ENCODE measurements at places on chromosomes 1 and 21.

DNA sequence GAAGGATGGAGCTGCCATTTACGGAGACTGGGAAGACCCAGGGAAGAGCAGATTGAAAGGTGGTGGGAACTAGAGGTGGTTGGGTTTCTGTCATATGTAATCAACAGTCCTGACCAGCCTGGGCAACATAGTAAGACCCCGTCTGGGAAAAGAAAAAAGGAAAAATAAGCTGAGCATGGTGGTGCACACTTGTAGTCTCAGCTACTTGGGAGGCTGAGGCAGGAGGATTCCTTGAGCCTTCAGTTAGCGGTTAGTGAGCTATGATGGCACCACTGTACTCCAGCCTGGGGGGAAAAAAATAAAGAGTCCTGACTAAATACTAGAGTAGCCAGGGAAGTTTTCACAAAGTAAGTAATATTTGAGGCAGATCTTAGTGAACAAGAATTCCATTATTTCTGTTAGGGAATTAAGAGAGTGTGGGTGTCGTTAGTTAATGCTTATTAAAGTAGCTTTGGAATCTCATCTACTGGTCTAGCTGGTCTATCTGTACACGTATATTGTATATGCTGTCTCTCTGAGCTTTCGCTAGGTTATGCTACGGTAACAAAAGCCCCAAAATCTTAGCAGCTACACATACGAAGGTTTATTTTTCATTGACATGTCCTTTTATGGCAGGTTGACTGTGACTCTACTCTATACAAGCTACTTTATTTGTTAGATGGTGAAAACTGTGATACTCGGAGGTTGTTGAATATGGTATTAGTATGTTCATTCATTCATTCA lies 4.4 kb downstream of the NBPF1 start:
- peak; percentile 82 for DNase-seq

GRCh38 chr1:211329764-211330201 lies 3.1 kb downstream of the TRAF5 start:
- no peak for DNase-seq

- no peak for DNase-seq
Observed at GRCh38 chr1:214989341-214989740, 93.2 kb upstream of the KCNK2 start.

GRCh38 chr1:20727746-20728316 lies 4.7 kb downstream of the SH2D5 start:
- DNase-seq: no peak

- no peak for DNase-seq
Observed at GRCh38 chr1:188137221-188137620, 1308.5 kb downstream of the PLA2G4A start.

DNA sequence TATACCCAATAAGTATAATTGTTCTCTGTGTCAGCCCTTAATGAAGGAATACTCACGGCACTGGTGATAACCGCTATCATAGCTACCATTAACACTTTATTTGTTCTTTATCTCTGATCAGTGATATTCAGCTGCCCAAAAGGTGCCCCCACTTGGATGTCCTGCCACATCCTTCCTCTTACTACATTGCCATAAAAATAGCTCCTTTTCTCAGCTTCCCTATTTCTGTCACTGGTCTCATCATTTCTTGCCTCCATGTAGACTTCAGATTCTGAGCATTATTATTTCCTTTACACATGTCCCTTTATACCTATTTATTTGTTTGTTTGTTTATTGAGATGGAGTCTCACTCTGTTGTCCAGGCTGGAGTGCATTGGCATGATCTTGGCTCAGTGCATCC lies 2.7 kb upstream of the RAB29 start:
- no peak for DNase-seq

GRCh38 chr1:121546830-121547591 lies 362.2 kb downstream of the SRGAP2C start:
- no peak for DNase-seq

- peak; percentile 83 for DNase-seq
Observed at GRCh38 chr1:15941899-15942660, 33.8 kb downstream of the ZBTB17 start.

GRCh38 chr1:206797534-206798383 lies 25.5 kb upstream of the IL10 start:
- no peak for DNase-seq

GRCh38 chr1:210815641-210816550 lies 318.1 kb downstream of the KCNH1 start:
- no peak for DNase-seq

GRCh38 chr21:45356251-45356650 lies 48.7 kb upstream of the COL18A1 start:
- DNase-seq: no peak

DNA sequence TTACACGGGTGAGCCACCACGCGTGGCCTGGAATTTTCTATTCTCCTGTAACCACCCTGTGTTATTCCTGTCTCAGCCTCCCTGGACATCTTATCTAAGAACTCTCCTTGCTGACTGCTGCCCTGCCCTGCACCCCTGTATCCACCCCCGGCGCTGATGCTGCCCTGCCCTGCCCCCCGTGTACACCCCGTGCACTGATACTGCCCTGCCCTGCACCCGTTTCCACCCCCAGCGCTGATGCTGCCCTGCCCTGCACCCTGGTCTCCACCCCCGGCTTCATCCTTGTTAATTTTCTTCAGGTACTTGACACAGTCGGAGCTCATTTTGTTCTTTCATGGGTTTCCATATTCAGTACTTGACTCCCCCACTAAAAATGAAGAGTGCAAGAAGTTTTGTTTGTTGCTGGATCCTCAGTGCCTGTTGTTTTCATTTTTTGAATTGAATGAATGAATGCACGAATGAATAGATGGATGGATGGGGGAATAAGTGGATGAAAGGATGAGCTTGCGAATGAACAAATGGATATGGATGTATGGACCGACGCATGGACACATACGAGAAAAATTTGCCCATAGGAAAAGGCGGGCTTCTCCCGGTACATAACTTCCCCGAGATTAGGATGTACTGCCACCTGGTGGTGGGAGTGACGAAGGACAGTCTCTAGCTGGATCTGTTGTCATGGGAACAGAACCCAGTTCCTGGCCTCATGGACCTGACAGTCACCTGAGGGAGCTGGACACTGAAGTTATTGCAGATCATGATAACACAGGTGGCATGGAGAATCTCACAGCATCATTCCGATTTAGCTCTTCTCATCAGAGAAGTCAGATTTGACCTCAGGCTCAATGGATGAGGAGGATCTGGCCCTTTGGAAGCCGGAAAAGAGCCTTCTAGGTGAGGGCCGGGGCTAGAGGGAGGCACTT lies 14.9 kb downstream of the AADACL4 start:
- no peak for DNase-seq

GRCh38 chr1:4599951-4600481 lies 54.4 kb upstream of the AJAP1 start:
- DNase-seq: no peak

- DNase-seq: no peak
Observed at GRCh38 chr1:48414264-48414663, 57.7 kb downstream of the SPATA6 start.

DNA sequence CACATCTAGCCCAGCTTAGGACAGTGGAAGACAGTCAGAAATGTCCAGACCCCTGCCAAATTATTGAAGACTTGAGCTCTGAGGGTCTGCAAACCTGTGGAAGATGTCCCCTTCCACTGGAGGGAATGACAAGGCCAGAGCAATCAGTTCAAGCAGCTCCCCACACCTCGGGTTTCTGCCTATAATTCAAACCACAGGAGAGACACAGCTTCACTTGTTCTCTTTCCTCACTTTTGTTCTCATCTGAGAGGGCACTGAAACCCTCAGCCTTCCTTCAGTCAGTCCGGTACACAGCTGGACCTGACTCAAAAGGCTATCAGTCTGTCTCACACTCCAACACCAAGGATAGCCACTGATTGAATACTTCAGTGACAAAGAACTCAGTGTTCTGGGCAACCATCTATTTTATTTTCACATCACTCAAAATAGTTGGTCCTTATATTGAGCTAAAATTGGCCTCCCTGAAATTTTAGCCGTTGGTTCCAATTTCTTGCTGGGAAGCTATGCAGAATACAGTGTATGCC lies 70.1 kb downstream of the TENT5C start:
- DNase-seq: no peak

GRCh38 chr1:158686111-158687009 lies at the start of gene SPTA1:
Gene SPTA1 (minus strand): TSS chr1:158686715. CDS start chr1:158686517, 198 bp downstream.
- DNase-seq: no peak

GRCh38 chr1:231550448-231550781 lies 21.9 kb downstream of the TSNAX start:
- no peak for DNase-seq

DNA sequence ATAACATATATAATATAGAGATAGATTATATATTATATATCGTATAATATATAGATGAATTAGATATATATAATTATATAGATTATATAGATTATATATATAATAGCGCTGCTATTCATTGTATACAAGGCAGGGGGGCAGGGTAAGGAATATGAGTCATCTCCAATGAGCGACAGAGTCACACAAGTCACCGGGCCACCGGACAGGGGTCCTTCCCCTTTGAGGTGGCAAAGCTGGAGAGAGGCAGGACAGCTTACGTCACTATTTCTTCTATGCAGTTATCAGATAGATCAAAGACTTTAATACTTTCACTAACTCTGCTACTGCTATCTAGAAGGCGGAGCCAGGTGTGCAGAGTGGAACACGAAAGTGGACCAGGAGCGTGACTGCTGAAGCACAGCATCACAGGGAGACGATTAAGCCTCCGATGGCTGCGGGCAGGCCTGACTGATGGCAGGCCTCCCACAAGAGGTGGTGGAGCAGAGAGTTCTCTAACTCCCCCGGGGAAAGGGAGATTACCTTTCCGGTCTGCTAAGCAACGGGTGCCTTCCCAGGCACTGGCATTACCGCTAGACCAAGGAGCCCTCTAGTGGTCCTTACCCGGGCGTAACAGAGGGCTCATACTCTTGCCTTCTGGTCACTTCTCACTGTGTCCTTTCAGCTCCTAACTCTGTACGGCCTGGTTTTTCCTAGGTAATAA lies 2154.7 kb downstream of the MRPL39 start:
- no peak for DNase-seq

DNA sequence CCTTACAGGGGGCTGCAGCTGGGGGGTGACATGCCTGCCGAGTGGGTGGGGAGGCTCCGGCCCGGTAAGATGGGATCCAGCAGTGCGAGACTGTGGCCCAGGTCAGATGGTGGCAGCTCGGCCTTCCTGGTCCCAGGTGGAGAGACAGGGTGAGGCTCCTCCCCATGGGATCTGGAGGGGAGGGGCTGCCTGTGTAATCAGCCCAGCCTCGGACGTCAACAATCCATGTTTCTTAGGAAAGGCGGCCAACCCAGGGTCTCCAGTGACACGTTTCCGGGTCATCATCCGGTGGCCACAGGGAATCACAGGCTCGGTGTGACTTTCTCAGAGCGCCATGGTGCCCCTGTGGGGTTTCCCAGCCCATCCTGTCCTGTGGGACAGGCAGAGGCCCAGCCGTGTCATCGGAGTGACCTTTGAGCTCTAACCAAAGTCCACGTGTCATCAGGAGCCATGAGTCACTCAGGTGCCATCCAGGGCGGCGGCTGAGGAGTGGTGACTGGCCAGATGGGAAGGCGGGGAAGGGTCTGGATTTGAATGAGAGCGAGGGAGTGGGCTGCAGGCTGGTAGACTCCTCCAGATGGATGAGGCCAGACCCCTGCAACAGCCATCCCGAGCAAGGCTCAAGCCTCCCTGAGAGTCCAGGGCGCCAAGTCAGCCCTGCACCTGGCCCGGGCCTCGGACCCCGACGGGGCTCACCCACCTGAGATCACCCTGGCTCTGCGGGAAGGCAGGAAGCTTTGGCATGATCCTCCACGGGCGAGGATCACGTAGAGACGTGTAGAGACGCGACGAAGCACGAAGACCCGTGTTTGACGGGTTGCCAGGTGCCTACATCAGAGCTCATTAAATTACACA lies 6.6 kb upstream of the HES4 start:
- DNase-seq: no peak

GRCh38 chr1:91515994-91516393 lies 15.3 kb downstream of the CDC7 start:
- no peak for DNase-seq

- DNase-seq: no peak
Observed at GRCh38 chr1:239655023-239655422, 268.7 kb downstream of the CHRM3 start.

- no peak for DNase-seq
Observed at GRCh38 chr1:30466026-30466425, 257.4 kb downstream of the MATN1 start.

GRCh38 chr1:15975805-15976680 lies at the start of gene ZBTB17:
Gene ZBTB17 (minus strand): TSS chr1:15976101. CDS start chr1:15948495, 27,606 bp downstream.
- DNase-seq: no peak

DNA sequence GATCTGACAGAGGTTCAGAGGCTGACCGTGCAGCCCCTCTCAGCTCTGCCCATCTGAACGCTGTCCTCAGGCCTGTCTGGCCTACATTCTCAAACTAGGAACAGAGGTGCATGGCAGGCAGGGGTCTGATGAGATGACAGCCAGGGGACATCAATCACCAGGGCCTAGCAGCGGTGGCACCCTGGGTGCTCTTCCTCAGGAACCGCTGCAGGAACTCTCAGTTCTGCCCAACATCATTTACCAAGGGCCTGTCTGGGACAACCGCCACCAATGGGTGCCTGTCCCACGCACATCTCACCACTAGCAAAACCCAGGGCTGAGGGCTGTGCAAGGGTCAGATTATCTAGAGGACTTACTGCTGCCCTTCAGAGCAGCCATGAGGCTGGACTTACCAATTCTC lies 245.7 kb downstream of the TOMM20 start:
- DNase-seq: no peak

- no peak for DNase-seq
Observed at GRCh38 chr1:219676012-219676765, 63.3 kb upstream of the ZC3H11B start.

GRCh38 chr1:162373541-162374260 lies 3.0 kb downstream of the SPATA46 start:
- no peak for DNase-seq

DNA sequence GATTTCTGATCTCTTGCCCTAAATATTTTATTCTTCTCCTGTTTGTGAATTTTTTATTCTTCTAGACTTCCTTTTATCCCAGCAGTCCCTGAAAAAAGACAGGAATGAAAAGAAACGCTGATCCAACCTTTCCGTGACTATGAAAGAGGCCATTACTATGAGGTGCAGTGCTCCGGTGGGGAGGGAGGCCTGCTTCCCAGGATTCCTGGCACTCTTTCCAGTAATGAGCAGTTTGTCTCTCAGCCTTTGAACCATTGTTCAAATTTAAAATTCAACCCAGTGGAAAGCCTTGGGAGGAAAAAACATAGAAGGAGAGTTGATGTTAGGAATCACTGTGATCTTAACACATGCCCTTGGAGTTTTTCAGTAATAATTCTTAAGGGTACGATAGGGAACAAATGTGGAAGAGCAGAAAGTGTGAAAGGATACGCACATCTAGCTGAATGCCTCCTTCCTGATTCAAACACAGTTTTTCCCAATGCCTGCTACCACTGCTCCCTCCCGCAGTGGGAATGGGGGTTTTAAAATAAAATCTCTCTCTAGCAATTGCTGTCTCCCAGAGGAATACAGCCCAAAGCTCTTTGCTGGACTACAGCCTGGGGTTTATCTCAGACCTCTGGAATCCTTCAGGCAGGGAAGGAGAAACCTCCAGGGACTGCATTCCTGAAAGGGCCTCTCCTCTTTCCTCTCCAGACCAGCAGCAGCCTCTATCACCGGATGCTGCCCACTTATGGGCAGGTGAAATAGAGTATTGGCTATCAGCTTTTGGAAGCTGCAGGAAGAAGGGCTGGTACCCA lies 6.1 kb downstream of the IER5 start:
- DNase-seq: no peak

All from vagina (tissue), 2 donors.